Stimulated activated CD8-positive, alpha-beta memory T cell treated with anti-CD3 and anti-CD28 coated beads, Interleukin-2, amount 100 ng/mL, for 1 hour (primary cell): ENCODE measurements at places on chromosomes 1 and 21.

DNA sequence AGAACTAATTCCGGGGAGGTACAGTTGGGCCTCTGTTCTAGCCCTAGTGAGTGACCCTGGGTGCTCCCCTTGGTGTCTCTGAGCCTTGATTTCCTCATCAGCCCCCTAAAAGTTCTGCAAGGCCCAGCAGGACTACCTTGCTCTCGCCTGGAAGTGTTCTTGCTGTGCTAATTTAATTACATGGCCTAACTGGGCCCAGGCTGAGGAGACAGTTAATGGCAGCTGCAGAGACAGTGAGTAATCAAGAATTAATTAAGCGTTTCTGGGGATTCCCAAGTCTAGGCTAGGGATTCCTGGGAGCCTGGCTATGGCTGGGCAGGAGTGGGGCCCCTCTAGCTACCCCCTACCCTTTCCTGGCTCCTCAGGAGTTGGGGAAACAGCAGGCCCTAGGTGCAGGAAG, 24.7 kb upstream of the DMBX1 start:
- DNase-seq: no peak

DNA sequence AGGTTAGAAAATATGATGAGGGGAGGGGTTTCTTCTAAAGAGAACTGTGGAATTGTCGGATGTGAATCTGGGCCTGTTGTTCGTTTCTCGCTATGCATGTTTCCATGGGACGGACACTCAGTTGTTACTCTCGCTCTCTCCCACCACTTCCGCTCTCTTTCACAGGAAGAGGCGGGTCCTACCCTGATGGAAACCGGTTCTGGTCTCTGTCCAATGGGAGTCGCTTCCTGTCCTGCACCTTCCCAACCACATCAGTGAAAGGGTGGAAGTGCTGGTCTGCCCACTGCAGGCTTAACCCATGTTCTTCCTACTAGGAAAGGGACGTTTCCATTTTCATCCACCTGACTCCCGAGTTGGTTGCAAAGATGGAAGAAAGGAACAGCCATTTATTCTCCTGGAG, 119.4 kb downstream of the KCNJ15 start:
- DNase-seq: no peak

- DNase-seq: no peak
Observed at GRCh38 chr1:27144049-27144748, 10.7 kb downstream of the SLC9A1 start.

- no peak for DNase-seq
Observed at GRCh38 chr1:94936861-94937620, 10.1 kb upstream of the CNN3 start.

GRCh38 chr1:22159891-22160290, 17.0 kb upstream of the WNT4 start:
- no peak for DNase-seq

GRCh38 chr1:111943066-111943465, 46.4 kb downstream of the KCND3 start:
- DNase-seq: no peak

DNA sequence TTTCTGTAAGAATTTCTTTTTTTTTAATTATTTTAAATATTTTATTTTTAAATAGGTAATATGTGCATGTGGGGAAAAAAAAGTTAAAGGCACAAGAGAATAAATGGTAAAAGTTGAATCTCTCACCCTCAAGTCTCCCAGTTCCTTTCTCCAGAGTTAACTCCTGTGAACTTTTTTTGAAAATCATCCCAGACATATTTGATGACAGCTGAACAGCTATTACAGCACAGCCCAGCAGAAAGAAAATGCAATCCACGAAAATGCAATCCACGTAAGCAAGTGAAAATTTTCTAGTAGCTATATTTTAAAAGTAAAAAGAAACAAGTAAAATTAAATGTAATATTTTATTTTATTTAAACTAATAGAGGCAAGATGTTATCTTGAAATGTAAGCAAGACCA, 310.0 kb upstream of the RUNX1 start:
- no peak for DNase-seq

DNA sequence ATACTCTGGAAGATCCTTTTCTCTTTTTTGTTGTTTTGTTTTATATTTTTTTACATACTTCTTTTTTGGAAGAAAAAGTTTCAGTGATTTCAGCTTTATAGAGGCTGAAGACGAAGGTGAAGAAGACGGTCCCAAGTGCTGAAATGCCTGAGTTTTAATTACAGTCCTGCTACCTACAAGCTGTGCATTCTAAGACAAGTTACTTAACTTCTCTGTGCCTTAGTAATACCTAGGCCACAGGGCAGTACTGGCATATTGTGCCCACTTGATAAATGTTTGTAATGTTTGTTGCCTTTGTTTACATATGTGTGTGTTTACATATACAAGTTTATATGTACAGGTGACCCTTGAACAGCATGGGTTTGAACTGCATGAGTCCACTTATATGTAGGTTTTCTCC, 56.3 kb upstream of the ANGPTL3 start:
- no peak for DNase-seq

DNA sequence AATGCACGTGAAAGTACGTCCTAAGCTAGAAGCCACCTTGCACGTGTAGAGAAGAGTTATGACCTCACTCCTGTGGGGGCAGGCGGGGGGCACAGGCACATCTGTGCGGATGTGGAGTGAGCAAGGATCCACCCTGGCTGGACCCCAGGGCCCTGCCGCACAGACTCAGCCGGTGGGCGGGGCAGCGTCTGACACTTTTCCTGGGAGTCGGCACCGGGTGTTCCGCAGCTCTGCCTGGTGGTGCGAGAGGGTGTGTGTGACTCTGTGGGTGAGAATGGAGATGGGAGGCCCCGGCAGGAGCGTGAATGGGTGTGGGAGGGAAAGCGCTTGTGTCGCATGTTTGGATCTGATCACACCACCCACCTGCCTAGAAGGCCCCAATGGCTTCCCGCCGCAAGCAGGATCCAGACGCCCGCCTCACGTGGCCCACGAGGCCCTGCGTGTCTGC, 29.5 kb downstream of the RAP1GAP start:
- no peak for DNase-seq

GRCh38 chr1:19113697-19114092, 96.4 kb downstream of the UBR4 start:
- no peak for DNase-seq

- no peak for DNase-seq
Observed at GRCh38 chr1:172926070-172926469, 124.7 kb downstream of the TNFSF18 start.

DNA sequence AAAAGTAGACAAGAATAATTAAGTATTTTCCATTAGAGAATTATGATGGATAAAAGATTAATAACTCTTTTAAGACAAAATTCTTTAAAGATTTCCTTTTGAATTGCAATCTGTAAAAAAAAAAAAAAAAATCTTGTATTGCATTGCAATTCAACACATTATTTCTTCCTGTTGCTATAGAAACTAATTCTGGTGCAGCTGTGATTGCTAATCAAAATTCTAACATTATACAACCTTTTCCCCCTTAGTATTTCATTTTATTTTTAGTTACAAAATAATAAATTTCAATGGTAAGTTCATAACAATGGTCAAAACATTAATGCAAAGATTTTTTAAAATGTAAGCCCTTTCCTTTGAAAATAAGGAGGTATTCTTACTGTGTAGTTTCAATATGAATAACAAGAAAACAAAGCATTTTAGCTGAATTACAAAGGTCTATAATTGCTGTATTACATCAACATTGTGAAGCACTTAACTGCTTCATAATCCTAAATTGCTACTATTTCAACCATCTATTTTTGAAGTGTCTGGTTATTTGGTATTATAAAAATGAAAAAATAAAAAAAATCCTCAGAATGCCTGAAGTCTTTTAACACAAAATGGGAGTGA, 135.0 kb downstream of the SYT14 start:
- no peak for DNase-seq

DNA sequence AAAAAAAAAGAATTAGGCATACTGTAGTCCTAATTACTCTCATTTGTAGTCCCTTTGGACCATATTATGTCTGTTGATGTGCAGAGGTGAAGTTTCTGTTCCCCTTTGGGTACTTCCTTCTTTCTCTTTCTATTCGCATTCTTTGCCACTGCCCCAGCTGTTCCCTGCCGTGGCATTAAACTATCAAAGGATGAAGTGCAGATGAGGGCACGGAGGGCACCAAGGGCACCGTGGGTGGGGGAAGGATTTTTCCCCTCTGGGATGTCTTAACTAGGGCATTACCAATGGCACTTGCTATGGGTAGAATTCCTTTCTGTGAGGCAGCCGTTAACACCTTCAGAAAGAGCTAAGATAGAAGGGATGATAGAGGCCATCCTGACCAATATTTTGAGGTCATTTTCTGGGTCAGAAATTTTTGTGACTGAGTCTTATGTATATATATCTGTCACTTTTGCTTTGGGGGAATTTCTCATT, 4.9 kb upstream of the MAPKAPK2 start:
- no peak for DNase-seq

GRCh38 chr1:182990413-182991144, 32.6 kb upstream of the LAMC1 start:
- no peak for DNase-seq

DNA sequence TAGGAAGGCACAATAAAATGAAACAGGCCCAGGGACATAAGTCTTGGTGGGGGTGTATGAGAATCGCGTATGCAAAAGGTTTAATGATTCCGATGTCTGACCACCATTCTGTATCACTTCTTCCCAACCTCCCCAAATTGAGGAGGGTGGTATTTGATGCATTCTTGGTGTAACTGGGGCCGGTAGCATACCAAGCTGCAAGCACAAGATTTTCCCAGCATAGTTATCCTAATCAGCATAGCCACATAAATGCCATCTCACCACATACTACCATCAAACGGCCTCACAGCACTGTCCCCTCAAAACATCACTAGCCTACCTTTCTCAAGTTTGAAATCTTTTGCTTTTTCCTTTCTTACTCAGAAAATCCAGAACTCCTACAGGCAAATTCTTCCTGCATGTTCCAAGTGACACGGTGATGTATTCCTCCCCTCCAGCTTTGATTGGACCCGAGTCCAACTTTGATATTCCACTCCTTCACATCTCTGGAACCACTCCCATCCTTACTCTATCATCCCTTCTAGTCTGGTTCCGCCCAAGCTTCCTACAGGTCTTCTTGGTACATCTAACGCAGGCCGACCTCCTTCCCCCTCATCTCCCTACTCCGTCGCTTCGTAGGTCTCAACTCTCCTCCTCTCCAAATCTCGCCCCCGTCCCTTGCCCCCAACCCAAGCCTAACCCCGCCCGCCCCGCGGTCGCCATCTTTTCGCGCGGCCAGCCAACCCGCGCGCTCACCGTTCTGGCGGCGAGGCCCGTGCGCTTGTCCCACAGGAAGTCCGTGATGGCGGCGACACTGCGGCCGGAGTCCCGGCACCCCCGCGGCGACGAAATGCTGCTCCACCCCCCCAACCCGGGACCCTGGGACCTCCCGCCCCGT, 600 bp downstream of the CLK2 start:
- DNase-seq: no peak

GRCh38 chr1:164768619-164769018, 209.6 kb downstream of the PBX1 start:
- no peak for DNase-seq

DNA sequence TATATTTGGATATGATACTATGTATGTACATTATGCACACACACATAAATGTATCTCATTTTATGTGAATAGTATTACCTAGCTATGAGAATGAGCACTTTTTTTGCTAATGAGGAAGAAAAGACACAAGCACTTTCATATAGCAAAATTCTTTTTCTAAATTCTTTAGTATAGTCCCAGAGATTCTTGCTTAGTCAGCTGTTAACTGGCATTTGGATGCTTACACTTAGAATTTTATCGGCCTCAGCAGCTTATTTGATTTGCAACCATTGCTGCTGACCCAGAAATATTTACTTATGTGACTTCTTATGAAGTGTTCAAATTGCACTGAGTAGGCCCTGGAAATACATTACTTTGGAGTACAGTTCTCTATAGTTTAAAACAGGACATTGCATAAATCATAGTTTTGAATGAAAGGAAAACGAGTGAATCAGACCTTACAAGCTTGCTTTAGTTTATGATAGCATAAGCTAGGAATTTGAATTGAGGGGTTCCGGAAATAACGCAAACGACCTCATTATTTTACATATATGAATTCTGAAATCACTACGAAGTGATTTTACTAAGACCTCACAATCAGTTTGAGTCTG, 653.9 kb upstream of the NEGR1 start:
- no peak for DNase-seq

DNA sequence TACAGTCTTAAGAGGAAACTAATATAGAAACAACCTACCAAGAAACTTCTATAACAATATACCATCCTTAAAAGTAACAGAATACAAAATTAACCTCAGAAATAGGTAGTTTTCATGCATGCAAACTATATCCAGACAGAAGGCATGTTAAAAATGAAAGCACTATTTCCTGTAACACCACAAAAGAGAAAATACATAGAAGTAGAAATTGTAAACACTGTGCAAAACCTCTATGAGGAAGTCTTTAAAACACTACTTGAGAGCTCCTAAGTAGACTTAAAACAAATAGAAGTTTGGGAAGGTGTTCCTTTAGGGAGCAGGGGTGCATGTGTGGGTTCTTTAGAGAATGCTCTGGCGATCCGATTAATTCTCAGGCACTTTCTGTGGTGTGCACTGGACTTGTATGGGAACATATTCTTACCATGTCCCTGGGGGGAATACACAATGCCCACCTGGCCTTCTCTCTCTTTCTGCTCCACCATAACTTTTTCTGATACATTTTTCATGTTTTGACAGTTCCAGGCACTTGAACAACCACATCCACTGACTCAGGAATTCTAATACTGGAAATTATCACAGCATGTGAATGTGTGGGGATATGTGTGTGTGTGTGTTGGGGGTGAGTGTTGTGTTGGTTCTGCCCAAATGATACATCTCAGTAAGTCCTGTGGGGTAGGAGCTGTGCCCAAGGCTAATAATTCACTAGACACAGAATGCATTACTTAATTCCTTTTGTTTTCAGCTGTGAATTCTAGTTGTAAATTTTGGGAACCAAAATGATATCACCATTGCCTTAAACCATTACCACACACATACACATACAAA, 866.3 kb upstream of the B3GALT2 start:
- no peak for DNase-seq

DNA sequence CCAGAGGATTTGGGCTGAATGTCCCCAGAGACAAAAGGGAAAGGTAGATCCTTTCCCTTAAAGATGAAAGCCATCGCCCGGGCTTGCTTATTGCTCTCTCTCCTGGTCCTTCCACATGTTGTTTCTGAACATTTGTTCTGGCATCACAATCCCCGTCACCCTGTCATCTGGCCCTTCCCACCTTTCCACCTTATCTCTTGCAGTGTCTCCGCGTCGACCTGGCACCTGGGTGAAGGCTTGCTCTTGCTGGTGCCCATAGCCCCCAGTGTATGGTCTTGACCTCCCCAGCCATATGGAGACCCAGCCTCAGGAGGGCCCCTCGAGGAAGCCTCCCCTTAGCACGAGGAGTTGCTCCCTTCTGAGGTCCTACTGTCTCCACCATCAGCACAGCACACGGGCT, 64.6 kb downstream of the ATP5PO start:
- DNase-seq: no peak

DNA sequence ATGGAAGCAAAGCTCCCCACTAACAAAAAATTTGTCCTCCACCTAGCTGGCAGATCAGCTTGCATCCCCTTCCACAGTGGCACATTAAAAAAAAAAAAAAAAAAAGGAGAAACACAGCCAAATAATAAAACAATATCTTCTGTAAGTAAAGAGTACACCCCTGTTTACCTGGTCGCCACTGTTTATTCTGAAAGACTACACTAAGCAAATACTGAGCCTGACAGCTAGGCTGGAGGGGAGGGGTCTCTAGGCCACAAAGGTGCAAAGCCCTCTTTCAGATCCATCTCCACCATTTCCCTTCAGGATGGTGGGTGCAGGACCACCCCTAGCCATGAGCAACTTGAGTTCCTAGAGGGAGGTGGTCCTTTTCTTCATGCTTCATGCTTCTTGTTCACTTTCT, 22.8 kb upstream of the SLC45A3 start:
- no peak for DNase-seq

- no peak for DNase-seq
Observed at GRCh38 chr1:85448358-85448757, 16.6 kb downstream of the DDAH1 start.
